Iris pigment epithelial cell (primary cell): ENCODE measurements at places on chromosomes 3 and 15.

GRCh38 chr3:119025171-119025795, 9.4 kb downstream of the IGSF11 start:
- DNase-seq, result no peak

DNA sequence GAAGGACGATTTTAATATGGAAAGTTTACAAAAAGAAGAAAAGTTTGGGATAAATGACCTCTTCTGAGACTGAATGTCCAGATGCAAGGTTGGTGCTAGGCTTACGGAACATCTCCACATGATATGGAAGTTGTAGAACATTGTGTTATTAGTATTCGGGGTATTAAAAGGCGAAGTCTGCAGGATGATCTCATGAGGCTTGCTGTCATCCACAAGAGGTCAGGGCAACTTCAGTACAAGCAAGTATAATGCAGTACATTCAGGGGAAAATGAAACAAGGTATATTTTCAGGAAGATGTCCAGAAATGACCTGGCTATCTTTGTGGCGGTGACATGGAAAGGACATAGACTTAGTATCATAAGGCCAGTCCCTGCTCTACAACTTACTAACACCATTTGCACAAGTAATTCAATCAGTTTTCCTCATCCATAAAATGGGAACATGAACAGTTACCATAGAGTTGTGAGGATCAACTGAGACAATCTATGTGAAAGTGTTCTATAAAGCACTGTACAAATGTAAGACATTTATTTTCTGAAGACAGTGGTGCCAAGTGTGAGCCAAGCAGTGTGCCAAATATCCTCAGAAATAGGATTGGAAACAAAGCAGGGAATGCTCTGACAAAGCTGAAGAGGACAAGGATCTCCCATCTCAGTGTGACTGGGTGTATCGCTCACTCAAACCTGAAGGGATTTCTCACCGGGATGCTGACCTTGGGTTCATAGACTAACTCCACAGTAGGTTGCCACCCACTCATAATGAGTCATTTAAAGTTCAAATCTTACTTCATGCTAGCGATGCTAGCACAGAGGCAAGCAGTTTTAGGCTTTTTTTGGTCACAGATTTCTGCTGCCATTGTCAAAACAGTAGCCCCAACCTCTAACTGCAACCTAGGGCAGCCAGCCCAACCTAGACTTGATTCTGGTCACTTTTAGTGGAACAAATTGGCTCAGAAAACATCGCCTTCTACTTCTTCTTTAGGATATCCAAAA, 118.3 kb downstream of the TIGIT start:
- peak; percentile 88 for DNase-seq

- peak; percentile 93 for DNase-seq
Measured at GRCh38 chr3:106333911-106334618, 465.3 kb upstream of the CBLB start.

DNA sequence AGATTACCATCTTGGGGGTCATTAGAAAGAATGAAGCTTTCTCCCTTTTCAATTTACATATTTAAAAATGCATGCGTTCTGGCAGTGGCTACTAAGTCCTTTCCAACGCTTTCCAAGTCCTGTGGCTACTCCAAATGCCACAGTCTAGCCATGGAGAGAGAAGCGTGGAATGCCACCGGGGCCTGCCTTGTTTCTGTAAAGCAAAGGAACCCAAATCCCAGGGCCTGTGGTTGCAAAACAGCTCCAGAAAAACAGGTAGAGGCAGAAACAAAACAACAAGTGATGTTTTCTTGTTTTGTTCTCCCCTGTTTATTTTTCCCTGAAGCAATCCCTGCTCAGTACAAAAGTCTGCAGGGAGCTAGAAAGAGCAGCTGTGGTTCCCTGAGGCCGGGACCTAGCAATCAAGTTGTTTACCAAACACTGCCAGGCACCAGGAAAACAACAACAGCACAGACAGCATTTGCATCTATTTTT, 85.5 kb downstream of the FOXP1 start:
- no peak for DNase-seq

DNA sequence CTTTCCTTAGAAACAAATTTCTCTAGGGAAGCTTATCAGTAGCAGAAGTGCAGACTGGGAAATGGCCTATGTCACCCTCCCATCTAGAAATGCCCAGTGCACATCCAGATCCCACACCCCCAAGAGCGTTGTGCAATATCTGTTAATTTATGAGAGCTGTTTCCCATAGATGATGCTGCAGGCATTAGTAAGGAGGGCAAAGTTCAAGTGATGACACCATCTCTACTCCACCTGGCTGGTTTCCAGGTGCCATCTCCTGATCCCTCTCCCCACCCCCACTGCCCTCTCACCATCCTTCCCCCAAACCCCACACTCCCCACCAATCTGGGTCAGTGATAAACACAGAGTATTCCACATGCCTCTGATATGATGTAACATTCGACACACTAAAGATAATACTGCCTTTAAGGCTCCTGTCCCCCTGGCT, 39.4 kb downstream of the AGTR1 start:
- peak; percentile 28 for DNase-seq

DNA sequence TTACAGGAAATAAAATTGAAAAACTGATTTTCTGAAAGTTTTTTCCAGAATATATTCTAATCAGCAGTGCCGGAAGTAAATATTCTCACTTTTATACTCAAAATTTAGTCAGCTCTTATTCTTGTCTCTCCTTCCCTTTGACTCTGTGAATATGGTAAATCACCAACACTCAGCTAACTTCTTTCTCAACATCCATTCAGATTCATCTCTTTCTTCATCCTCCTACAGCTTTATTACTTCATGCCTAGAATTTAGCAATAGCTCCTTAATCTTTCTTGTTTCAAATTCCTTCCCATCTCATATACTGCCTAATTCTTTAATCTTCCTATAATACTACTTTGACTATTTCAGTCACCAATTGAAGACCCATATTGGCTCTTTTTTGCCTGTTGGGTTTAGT, 67.9 kb downstream of the FGF7 start:
- peak; percentile 63 for DNase-seq

- DNase-seq, result no peak
Measured at GRCh38 chr15:74812533-74812932, at the start of gene LMAN1L. TSS of gene LMAN1L (plus strand) at chr15:74812835. CDS start at chr15:74812855, 20 bp downstream.

DNA sequence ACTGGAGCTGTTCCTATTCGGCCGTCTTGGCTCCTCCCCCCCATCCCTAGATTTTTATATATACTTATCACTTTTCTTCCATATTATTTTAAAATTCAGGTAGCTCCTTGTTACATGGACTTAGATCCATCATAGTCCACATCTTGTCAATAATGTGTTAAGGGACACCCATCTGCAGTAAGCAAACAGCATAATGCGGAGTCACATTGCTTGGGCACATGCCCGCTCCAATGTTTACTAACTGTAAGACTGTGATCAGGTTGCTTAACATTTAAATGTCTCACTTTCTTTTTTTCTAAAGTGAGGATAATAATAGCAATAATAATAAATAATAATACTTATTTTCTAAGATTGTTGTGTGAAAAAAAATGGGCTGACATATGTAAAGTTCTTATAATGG, 303.2 kb upstream of the SOX14 start:
- no peak for DNase-seq

- DNase-seq, result peak; percentile 52
Measured at GRCh38 chr3:33831053-33831452, 32.6 kb downstream of the PDCD6IP start.

DNA sequence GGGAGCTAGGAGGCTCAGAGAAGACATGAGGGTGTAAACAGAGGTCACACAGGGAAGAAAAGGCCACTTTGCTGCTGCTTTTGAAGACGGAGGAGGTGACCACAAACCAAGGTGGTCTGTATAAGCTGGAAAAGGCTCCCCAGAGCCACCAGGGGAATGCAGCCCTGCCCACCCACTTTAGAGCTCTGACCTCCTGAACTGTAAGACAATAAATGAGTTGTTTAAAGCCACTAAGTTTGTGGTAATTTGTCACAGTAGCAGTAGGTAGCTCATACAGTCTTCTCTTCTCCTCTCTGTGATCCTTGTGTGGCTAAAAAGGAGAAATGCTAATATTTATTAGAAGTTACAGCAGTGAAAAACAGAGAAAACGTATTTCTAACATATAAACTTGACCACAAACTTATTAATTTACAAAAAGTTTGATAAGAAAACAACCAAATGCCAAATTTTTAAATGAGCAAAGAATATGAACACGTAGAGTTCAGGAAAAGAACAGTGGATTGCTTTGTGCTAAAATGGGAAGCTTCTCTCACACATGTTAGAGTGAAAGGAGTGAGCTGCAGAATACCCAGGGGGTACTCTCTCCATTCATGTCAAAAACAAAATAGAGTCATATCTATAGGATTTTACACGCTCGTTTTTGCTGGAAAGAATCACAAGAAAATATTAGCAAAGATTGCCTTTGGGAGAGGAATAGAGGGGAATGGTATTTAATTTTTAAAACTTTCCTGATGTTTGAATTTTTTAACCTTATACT, 71.0 kb downstream of the NOX5 start:
- no peak for DNase-seq

DNA sequence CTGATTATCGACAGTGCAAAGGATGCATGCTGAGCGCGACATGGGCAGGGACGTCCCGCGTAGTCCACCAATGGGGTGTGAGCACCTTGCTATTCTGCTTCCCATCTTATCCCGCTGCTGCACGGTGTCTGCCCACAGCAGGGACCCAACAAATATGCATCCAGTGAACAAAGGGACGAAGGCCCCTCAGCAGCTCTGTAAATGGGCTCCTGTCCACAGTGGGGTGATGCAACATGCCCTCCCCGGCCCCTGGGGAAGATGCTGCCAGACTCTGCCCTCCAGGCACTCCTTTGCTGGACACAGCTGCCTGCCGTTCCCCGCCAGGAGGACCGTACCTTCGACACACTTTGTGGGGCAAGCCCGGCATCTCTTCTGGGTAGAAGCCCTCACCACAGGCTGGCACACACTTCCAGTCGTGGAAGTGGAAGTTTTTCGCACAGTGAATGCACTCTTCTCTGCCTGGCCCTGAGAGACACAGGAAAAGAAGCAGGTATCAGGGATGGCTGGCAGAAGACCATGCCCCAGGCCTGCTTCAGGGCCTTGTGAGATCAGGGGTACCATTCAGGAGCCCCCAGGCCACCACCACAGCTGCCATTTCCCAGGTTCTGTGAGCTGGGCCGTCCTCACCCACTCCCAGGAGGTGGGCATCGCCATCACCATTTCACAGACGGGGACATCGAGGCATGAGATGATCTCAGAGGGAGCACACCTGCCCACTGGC, 18.2 kb upstream of the SNRPA1 start:
- DNase-seq, result no peak

- DNase-seq, result no peak
Measured at GRCh38 chr3:71577011-71577410, 6.5 kb downstream of the FOXP1 start.

DNA sequence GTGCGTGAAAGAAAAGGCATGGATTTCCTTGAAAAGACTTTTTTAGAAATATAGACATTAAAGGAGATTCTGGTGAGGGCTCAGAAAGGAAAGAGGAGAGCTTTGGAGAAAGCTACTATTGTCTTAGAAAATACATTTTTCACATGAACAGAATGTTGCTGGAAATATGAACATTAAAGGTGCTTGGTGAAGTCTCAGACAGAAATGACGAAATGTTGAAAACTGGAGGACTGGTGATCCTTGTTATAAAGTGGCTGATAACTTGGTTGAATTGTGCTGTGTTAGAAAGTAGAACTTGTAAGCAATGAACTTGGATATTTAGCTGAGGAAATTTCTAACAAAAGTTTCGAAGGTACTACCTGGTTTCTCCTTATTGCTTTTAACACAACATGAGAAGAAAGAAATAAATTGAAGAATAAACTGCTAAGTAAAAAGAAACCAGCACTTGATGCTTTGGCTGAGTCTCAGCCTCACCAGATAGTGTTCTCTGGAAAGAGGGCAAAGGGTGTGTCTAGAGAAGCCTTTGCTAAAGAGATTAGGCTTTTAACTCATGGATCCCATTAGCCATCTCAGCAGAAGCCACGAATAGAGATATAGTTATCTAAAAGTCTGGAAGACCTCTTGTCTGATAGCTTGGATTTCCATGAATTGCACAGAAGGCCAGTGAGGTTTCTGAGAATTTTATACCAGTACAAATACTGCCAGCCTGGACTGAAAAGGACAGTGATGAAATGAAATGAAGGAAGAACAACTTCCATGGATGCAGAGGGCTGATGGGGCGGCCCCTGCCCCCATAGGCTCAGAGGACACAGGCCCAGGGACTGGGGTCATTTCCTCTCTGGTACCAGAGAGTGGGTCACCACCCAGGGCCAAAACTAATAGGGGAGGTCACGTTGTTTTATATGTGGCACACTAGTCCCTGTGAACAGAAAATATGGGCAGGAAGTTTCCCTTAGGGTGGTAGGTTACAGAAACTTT, 91.5 kb downstream of the RPL22L1 start:
- no peak for DNase-seq

GRCh38 chr3:195214381-195214780, 56.6 kb downstream of the XXYLT1 start:
- DNase-seq, result no peak

DNA sequence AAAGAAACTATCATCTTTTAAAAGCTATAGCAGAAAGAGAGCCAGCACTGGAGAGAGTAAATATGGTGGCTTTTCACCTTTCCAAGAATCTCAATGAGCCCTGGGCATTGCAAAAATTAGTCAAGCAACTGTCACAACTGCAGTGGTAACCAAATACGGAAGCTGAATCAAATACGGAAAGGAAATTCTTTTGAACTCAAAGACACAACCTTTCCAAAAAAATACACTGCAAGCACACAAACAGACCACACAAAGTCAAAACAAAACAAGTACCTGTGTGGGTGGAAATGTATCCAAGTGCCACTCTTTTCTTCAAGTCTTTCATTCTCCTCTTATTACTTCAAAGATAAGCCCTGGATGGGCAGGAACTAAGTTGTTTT, 17.6 kb downstream of the VGLL4 start:
- no peak for DNase-seq

GRCh38 chr3:61686228-61686648, 124.9 kb downstream of the PTPRG start:
- peak; percentile 13 for DNase-seq

DNA sequence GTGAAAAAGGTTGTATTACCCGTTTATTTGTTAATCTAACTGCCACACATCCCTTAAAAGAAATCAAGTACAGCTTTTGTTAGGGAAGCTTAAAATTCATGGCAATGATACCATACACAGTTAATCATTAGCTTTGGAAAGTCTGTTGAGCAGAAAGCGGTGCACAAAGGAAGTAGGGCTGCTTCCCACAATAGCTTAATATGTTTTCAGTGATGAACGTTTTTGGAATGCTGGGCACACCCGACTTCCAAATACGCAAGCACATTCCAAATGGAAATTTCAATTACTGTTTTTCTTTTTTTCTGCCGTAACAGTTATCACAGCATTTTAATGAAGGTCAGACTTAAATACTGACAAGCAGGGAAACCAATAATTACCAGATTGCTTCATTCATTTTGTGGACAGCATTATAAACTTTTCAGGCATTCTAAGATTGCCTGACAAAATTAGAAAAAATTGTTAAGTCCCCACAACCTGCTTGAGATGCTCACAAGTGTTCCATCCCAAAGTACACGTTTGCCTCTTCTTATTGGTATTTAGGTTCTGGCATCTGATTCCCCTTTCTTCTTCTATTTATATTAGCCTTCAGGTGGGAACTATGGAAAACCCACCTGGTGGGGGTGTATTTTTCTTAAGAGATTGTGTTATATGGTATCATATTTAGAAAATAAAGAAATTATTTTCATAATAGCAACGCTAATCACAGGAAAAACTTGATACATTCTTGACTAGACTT, 1.1 kb upstream of the ECT2 start:
- DNase-seq, result peak; percentile 88

- no peak for DNase-seq
Measured at GRCh38 chr3:69521286-69521685, 135.4 kb upstream of the FRMD4B start.
